Smooth muscle cell of the umbilical artery (primary cell): ENCODE measurements at places on chromosomes 7 and 10. TPM values are rescaled to one million over a fixed set of nuclear protein-coding genes. Genes with fewer than 3 reads are reported as not detected.

FIS1 gene
- 128 and 264 TPM in 2 replicates for total RNA-seq

DDX56 gene
- 39.8 and 48.2 TPM in 2 replicates for total RNA-seq

ODAD2 gene
- 1.5 and 1.8 TPM in 2 replicates for total RNA-seq

CCL24 gene
- total RNA-seq: not detected in 2 replicates

C10orf105 gene
- not detected in 2 replicates for total RNA-seq

SLC39A12 gene
- not detected in 2 replicates for total RNA-seq

BAMBI gene
- 9.8 and 128 TPM in 2 replicates for total RNA-seq

CADPS2 gene
- 8.6 and 23.5 TPM in 2 replicates for total RNA-seq

MYH16 gene
- total RNA-seq: under 0.01 and 0.32 TPM in 2 replicates

PLAC9 gene
- 2.6 and 2.7 TPM in 2 replicates for total RNA-seq

GBX1 gene
- total RNA-seq: not detected in 2 replicates

SLC29A4 gene
- total RNA-seq: 5.6 and 11.1 TPM in 2 replicates

VWC2 gene
- not detected in 2 replicates for total RNA-seq

HMX3 gene
- not detected in 2 replicates for total RNA-seq

CALML3 gene
- not detected in 2 replicates for total RNA-seq

CHCHD1 gene
- total RNA-seq: 10.5 and 15.7 TPM in 2 replicates

ANKRD7 gene
- 0.59 and 0.97 TPM in 2 replicates for total RNA-seq

CYP26C1 gene
- total RNA-seq: 0.09 TPM in 1 of 2 replicates, not detected in the other

CCDC71L gene
- total RNA-seq: 23.9 and 89.4 TPM in 2 replicates

POM121L12 gene
- total RNA-seq: not detected in 2 replicates

NPSR1 gene
- total RNA-seq: not detected in 2 replicates

SRRM3 gene
- total RNA-seq: 0.30 TPM in 1 of 2 replicates, not detected in the other

COL26A1 gene
- total RNA-seq: not detected in 2 replicates

DKK1 gene
- 172 and 266 TPM in 2 replicates for total RNA-seq

UCN3 gene
- not detected in 2 replicates for total RNA-seq

SLC18A3 gene
- total RNA-seq: not detected in 2 replicates

ZNF22 gene
- 13.4 and 13.5 TPM in 2 replicates for total RNA-seq

NEBL gene
- total RNA-seq: under 0.01 and 0.09 TPM in 2 replicates

FBXL13 gene
- total RNA-seq: 2.1 and 2.3 TPM in 2 replicates
